ENCODE measurements at places on chromosomes 2 and 18.

- DNase-seq: no peak
These were observed 46.2 kb downstream of the IWS1 start for GRCh38 chr2:127479866-127480743.

GRCh38 chr18:12438257-12438656 is 30.5 kb downstream of the PRELID3A start:
- DNase-seq: no peak

- no peak for DNase-seq
These were observed 327.4 kb upstream of the CWC22 start for GRCh38 chr2:180334514-180334913.

DNA sequence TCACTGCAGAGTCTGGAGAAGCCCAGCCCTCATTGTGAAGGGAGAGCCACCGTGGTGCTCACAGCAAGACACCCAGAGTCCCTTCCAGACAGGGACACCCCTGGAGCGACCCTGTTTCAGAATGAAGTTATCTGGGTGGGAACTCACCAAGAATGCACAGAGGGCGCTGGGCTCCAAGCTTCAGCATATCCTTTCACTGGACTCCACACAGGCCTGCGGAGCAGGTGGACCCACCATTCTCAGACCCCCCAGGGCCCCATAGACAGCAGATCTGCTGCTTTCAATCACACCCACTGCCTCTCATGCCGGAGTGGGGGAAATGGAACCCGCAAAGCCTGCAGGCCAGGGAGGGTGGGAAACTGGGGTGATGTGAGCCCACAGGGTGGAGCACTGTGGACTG is 87.8 kb downstream of the RRM2 start:
- no peak for DNase-seq

GRCh38 chr18:59733421-59733820 is 36.2 kb upstream of the CCBE1 start:
- no peak for DNase-seq
